ENCODE measurements at places on chromosomes 13 and 19. TPM values are rescaled to one million over a fixed set of nuclear protein-coding genes. Genes with fewer than 3 reads are reported as not detected.

The ACP7 gene
- total RNA-seq, result 0.27 TPM

The SIGLEC5 gene
- not detected for total RNA-seq

The SYNGR4 gene
- total RNA-seq, result not detected

The CDX2 gene
- total RNA-seq, result not detected

The ZNF442 gene
- 1.2 TPM for total RNA-seq

The CGB7 gene
- total RNA-seq, result 0.13 TPM

The PSG4 gene
- not detected for total RNA-seq

The PSG11 gene
- not detected for total RNA-seq

The DZIP1 gene
- 22.3 TPM for total RNA-seq

The U2AF1L4 gene
- 5.4 TPM for total RNA-seq

The NTF4 gene
- not detected for total RNA-seq

The SRRM5 gene
- 0.27 TPM for total RNA-seq

The ATP1A3 gene
- total RNA-seq, result 0.13 TPM

The RYR1 gene
- total RNA-seq, result under 0.01 TPM

The ZNF235 gene
- 2.6 TPM for total RNA-seq

The FXYD3 gene
- total RNA-seq, result not detected

The IER2 gene
- total RNA-seq, result 36.2 TPM

The LRRC63 gene
- not detected for total RNA-seq

The PTGER1 gene
- 0.27 TPM for total RNA-seq

The HIPK4 gene
- total RNA-seq, result not detected

The TMEM38A gene
- total RNA-seq, result 2.3 TPM

The ZNF763 gene
- 1.3 TPM for total RNA-seq

Data from thoracic aorta endothelial cell (primary cell).